Activated T-helper 1 cell treated with Interleukin-2 at 50 U/mL for 16 hours (primary cell): ENCODE measurements at places on chromosomes 7 and 10.

DNA sequence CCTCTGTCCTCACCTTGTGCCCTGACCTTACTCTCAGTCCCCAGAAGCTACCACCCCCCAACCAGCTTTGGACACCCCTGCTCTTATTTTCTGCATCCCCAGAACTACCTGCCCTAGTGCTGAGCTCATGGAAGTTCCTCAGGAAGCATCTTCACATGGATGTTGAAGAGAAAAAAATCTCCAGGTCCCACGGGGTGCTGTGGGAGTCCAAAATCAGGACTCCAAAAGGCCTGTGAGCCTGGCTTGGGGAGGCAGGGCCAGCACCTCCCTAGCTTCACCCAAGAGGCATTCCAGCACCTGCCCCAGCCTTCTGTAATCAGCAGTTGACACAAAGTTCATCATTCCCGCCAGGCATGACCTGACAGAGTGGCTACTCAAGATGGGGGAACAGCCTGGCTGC, 20.7 kb upstream of the GDF10 start:
- DNase-seq: no peak

DNA sequence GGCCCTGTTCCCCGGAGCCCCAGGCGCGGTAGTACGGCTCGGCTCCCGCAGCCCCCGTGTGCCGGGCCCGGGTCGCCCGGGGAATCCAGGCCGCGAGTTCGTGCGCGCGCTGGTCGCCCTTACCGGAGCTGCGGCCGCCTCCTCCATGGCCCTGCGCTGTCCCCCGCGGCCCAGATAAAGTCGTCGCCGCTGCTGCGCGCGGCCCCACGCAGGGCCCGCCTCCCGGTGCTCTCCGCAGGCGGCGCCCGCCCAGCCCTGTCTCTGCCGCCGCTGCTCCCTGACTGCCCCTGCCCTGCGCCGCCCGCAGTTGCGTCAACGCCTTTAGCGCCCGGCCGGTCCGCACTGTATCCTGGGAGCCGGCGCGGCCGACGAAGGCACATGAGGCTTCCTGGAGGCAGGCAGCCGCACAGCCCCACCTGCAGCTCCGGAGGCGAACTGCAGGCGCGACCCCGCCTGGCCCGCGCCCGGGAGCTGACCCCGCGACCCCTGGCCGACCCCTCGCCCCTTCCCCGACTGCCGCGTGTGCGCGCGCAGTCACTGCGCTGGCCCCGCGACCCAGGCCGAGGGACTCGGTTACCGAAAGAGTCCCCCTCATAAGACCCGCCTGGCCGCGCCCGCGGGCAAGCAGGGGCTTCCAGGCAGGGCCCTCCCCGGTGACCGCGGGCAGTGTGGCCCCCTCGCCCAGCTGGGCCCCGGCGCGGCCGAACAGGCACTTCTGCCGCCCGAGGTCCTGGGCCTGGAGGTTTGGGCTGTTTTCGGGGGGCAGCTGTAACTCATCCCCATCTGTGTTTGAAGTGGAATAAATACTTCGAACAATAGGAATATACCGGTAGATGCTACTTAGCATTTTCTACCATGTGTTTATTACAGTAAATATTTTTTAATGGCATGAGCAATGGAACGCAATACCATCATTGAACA, 127.1 kb upstream of the ZNF746 start:
- DNase-seq: peak; percentile 86

DNA sequence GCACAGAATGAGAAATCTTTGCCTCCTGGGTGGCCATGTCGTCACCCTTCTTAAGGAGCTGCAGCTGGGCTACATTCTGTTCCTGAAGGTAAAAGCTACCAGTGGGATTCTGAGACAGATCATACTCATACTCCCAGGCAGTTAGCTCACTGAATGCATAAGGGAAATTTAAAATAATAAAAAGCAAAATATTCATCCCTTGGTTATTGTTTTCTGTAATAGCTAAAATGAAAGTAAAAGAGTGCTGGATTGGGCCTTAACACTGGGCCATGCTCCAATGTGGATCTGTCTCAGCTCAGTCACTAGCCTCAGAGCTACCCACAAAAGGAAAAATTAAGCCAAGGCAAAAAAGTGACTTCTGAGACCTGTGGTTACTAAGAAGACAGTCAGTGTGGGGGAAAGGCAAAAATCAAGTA, 8.9 kb upstream of the DYNC2I1 start:
- no peak for DNase-seq

GRCh38 chr7:102425639-102426267, 7.6 kb upstream of the ORAI2 start:
- peak; percentile 67 for DNase-seq
